ENCODE measurements at places on chromosomes 1 and 21.

- DNase-seq, result no peak
Observed at GRCh38 chr1:91651243-91651642, 150.6 kb downstream of the CDC7 start.

- DNase-seq, result peak; percentile 73
Observed at GRCh38 chr1:26538480-26539412, 9.2 kb downstream of the RPS6KA1 start.

DNA sequence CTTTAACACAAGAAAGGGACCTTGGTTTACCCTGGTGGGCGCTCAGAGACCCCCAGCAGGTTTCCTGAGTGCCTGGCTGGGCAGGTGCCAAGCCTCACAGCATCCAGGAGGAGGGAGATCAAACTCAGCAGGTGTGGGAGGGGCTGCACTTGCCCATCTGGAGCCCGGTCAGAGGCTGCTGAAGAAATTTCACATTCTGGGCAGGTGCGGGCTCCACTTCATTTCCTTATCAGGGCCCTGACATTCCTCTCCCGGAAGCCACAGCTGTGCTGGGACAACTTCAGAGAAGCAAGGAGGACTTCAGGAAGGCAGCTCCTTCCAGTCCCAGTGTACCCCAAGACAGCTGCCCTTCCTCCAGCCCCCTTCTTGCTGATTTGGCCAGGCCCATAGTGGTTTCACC is 82.9 kb downstream of the ITPKB start:
- no peak for DNase-seq

DNA sequence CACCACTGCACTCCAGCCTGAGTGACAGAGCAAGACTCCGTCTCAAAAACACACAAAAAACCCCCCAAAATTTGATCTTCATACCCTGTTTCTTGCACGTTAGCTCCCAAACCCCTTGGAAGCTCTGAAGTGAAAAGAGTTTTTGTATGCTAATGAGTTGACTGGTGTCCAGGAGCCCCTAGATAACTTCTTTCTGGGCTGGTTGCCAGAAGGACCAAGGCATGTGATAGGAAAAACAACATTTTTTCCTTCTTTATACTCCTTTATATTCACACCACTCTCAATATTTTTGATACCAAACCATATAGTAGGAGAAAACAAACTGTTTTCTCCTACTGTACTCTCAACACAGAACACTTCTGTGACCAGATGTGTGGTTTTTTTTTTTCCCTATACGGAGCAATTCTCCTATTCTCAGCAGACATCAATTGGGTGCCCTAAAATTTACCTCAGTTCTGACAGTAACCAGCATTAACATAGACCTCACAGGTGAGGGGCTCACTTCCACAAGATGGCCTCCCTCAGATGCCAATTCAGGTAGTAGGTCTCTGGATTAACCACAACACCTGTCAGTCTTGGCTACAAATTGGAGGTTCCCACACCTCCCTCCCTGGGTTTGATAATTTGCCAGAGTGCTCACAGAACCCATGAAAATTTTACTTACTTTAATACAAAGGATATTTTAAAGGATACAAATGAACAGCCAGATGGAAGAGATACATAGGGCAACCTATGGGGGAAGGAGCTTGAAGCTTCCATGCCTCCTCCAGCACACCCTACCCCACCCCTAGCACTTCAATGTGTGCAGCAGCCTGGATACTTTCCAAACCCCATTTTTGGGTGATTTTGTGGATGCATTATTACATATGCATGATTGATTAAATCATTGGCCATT is 25.6 kb downstream of the ZYG11B start:
- DNase-seq, result peak; percentile 55

GRCh38 chr1:54857141-54857540 is 29.9 kb downstream of the DHCR24 start:
- no peak for DNase-seq

GRCh38 chr1:59446257-59446901 is 149.5 kb downstream of the FGGY start:
- no peak for DNase-seq

- no peak for DNase-seq
Observed at GRCh38 chr1:217342105-217342504, 288.8 kb downstream of the GPATCH2 start.

- DNase-seq, result no peak
Observed at GRCh38 chr1:2556678-2557481, 709 bp downstream of the TNFRSF14 start.

- no peak for DNase-seq
Observed at GRCh38 chr1:55244476-55245099, 29.4 kb upstream of the USP24 start.

- no peak for DNase-seq
Observed at GRCh38 chr1:234975941-234976860, 152.4 kb downstream of the TOMM20 start.

DNA sequence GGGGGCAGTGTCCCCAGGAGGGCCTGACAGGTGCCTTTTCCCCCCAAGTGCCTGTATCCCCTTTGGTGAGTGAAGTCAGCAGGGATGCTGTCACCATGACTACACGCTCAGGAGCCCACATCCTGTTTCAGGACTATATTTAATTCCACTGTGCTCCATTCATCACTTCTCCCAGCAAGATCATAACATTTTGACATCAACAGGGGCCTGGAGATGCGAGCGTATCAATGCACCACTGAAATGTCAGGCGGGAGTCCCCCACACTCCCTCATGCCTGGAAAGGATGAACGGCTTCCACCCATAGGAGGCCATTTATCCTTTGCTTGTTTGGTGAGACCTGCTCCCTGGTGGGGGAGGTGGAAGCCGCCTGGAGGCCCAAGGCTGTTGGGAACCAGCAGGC is 119.1 kb downstream of the PTPRU start:
- no peak for DNase-seq

DNA sequence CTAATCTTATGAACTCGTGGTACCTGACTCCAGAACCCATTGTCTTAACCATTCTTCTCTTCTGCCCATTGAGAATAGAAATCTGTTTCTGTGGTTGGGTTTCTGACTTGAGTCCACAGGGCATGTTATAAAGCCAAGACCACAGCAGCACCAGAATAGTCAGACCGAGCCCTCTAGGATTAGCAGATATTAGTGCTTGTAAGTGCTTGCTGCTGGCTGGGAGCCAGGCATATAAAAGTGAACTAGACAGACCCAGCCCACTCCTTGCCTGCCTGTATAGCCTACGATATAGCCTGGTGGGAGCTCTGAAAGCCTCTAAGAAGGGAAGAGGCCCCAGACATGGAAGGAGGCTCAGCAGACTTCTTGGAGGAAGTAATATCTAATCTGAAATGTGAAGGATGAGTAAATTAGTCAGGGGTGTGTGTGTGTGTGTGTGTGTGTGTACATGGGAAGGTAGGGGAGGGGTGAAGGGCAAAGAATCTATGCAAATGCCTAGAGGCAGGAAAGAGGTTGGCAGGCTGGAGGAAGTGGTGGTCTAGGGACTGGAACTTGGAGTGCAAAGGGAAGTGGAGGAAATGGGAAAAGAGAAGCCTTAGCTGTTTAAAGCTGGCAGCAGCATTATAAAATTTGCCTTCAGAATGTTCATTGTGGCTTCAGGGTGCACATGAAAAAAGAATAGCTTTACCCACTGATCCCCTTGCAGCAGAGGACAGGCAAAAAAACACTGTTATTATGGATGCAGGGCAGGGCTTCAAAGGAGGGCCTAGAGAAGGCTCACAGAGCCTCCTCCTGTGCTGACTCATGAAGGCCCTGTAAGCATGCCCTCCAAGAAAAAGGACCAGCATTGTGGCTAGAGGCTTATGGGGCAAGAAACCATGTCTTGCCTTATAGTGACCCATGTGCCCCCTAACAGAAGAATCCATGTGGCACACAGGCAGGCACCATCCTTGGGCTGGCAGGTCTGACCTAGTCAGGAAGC is 169.2 kb downstream of the LMX1A start:
- no peak for DNase-seq

- no peak for DNase-seq
Observed at GRCh38 chr1:41274752-41275545, 32.8 kb upstream of the SCMH1 start.

DNA sequence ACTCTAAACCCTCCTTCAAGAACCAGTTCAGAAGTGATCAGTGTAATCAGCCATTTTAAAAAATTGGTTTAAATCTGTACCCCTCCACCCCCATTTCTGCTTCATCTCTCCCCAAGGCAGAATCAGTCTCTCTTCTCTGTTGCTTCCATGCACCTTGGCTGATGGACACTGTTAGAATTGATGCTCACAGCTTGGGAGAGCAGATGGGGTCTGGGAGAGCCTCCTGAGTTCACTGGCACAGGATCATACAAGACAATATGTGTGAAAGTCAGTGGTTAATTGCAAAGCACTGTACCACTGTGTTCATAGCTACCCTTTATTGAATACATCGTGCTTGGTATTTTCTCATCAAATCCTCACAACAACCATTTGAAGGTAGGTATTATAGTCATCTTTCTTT is 140.9 kb downstream of the ROR1 start:
- no peak for DNase-seq

DNA sequence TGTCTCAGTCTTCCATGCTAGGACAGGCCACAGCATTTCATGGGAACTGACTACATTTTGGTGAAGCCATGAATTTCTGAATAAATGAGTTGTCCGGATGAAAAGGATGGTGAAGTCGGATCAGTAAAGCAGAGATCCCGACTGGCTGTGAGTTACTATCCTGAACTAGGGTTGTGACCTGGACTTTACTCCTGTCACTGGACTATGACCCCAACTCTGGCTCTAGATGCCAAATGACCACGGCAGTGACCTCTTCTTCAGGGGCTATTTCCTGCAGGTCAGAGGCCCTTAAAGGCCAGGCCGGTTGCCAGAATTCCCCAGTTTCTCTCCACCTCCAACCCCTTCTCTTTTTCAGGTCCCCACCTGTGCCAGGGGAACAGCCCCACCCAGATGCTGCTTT is 1.7 kb upstream of the NECTIN4 start:
- no peak for DNase-seq
